A549 treated with Mapracorat at 1 μM for 4 hours (cell line): ENCODE measurements at places on chromosomes 11 and 22. TPM values are rescaled to one million over a fixed set of nuclear protein-coding genes. Genes with fewer than 3 reads are reported as not detected.

Gene ANKK1
- total RNA-seq, result 0.07 TPM in 1 of 5 replicates, not detected in the others

Gene RCOR2
- total RNA-seq, result 0.87 to 1.3 TPM (median 0.93 TPM) in 5 replicates

Gene SAA1
- total RNA-seq, result 1.5 to 2.6 TPM (median 2.1 TPM) in 5 replicates

Gene NAALAD2
- total RNA-seq, result not detected in 5 replicates

Gene CDHR5
- total RNA-seq, result 0.06 to 0.26 TPM (median 0.18 TPM) in 4 of 5 replicates, not detected in the other

Gene APOA1
- 0.23 to 0.40 TPM in 2 of 5 replicates, not detected in the others for total RNA-seq

Gene ACCS
- total RNA-seq, result 12.8 to 19.0 TPM (median 17.6 TPM) in 5 replicates

Gene ACRV1
- total RNA-seq, result 0.17 TPM in 1 of 5 replicates, not detected in the others

Gene PDHX
- 27.1 to 32.2 TPM (median 29.1 TPM) in 5 replicates for total RNA-seq

Gene CRACR2B
- total RNA-seq, result 4.0 to 6.3 TPM (median 5.2 TPM) in 5 replicates

Gene ZNF214
- 0.56 to 0.98 TPM (median 0.79 TPM) in 5 replicates for total RNA-seq

Gene CSNK1E
- total RNA-seq, result 87.7 to 107 TPM (median 103 TPM) in 5 replicates

Gene HSPB2
- total RNA-seq, result 0.13 TPM in 1 of 5 replicates, not detected in the others

Gene PACSIN2
- total RNA-seq, result 133 to 165 TPM (median 163 TPM) in 5 replicates

Gene SCGB1D2
- total RNA-seq, result 0.48 TPM in 1 of 5 replicates, not detected in the others

Gene MTA2
- 84.2 to 90.9 TPM (median 87.8 TPM) in 5 replicates for total RNA-seq

Gene CHRDL2
- 3.4 to 5.2 TPM (median 4.1 TPM) in 5 replicates for total RNA-seq

Gene MRGPRX3
- total RNA-seq, result not detected in 5 replicates

Gene MIOX
- 0.11 TPM in 1 of 5 replicates, not detected in the others for total RNA-seq

Gene SPCS2
- 231 to 273 TPM (median 244 TPM) in 5 replicates for total RNA-seq

Gene KCNJ1
- 0.06 TPM in 1 of 5 replicates, not detected in the others for total RNA-seq

Gene IFITM10
- total RNA-seq, result 1.0 to 2.1 TPM (median 1.3 TPM) in 5 replicates

Gene OR5D16
- total RNA-seq, result not detected in 5 replicates

Gene TRPC6
- 0.60 to 0.96 TPM (median 0.73 TPM) in 5 replicates for total RNA-seq

Gene SCN3B
- 0.08 to 0.25 TPM (median 0.17 TPM) in 5 replicates for total RNA-seq

Gene TIGD3
- total RNA-seq, result 0.42 to 0.92 TPM (median 0.82 TPM) in 5 replicates

Gene FJX1
- 36.0 to 46.3 TPM (median 42.8 TPM) in 5 replicates for total RNA-seq

Gene TTC36
- total RNA-seq, result not detected in 5 replicates

Gene MAPK12
- 17.2 to 30.4 TPM (median 25.2 TPM) in 5 replicates for total RNA-seq

Gene OR56A5
- not detected in 5 replicates for total RNA-seq

Gene TBX10
- total RNA-seq, result not detected in 5 replicates

Gene FERMT3
- total RNA-seq, result 0.52 to 2.3 TPM (median 1.5 TPM) in 5 replicates

Gene MISFA
- total RNA-seq, result 1.1 to 3.3 TPM (median 1.6 TPM) in 5 replicates

Gene IFITM1
- 0.36 to 0.80 TPM (median 0.52 TPM) in 5 replicates for total RNA-seq

Gene SLC22A6
- not detected in 5 replicates for total RNA-seq
